Astrocyte (in vitro differentiated cells and primary cell): ENCODE measurements at places on chromosomes 12 and 14. TPM values are rescaled to one million over a fixed set of nuclear protein-coding genes. Genes with fewer than 3 reads are reported as not detected.

The GPRC5D gene
- not detected in 2 replicates for total RNA-seq

The RTN1 gene
- total RNA-seq, result 0.60 and 1.2 TPM in 2 replicates

The WSCD2 gene
- 0.10 and 0.11 TPM in 2 replicates for total RNA-seq

The HCAR2 gene
- not detected in 2 replicates for total RNA-seq

The TCTN2 gene
- total RNA-seq, result 9.2 TPM in 2 replicates

The HAL gene
- total RNA-seq, result 0.10 and 0.20 TPM in 2 replicates

The NUDT4 gene
- 54.8 and 60.2 TPM in 2 replicates for total RNA-seq

The FBLN5 gene
- 12.5 and 14.9 TPM in 2 replicates for total RNA-seq
